ENCODE measurements at places on chromosomes 5 and 9.
A peak's percentile ranks its signal among the peaks of the same experiment; 100 is the strongest.

DNA sequence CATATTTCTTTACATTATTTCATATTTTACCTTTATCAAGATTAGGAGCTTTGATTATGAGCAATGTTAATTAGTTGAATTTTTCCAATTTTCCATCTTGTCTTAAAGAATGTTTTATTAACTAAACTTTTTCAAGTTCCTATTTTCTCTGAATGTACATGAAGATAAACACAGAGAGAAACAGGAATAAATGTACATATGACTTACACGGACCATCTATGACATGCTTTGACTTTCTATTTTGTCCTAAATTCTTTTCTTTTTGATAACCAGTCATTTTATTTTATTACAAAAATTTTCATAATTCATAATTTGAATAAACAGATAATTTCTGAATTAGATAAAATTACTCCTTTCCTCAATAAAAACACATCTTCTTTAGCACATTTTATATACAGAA, 1038.8 kb upstream of the ARRDC3 start:
- DNase-seq: no peak

DNA sequence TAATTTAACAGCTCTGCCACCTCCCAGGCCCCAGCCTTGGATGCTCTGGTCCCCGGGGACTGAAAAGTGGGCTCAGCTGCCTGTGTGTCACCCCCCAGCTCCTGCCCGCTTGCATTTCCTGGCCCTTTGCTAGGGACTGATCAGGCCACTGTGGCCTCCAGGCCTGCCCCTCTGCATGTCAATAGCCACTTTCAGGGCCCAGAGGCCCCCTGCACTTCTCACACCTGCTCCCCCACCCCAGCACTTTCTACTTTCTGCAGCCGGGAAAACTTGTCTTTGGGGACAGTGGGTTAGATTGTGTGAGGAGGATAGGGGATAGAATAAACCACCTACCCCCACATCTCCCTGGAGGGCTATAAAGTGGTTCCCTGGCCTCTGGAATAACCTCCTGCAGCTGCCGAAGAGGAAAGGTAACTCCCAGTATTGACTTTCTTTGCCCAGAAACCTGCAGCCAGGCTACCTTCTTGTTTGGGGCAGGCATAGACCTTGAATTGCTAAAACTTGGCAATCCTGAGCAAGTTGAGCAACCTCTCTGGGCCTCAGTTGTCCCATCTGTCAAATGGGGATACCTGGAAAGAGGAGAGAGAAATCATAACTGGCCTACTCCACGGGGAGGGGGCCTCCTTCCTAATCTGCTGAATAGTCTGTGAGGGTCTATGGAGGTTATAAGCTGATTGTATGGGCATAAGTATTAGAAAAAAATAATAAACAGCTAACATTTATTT, 7.8 kb downstream of the AIF1L start:
- DNase-seq: no peak

- DNase-seq: no peak
Measured at GRCh38 chr9:20112205-20112783, 323.5 kb upstream of the SLC24A2 start.

GRCh38 chr5:170625221-170626165, 121.7 kb downstream of the KCNIP1 start:
- no peak for DNase-seq

GRCh38 chr5:173065155-173065554, 9.0 kb downstream of the CREBRF start:
- DNase-seq: no peak

GRCh38 chr9:126452106-126452505, 125.5 kb downstream of the MVB12B start:
- no peak for DNase-seq

DNA sequence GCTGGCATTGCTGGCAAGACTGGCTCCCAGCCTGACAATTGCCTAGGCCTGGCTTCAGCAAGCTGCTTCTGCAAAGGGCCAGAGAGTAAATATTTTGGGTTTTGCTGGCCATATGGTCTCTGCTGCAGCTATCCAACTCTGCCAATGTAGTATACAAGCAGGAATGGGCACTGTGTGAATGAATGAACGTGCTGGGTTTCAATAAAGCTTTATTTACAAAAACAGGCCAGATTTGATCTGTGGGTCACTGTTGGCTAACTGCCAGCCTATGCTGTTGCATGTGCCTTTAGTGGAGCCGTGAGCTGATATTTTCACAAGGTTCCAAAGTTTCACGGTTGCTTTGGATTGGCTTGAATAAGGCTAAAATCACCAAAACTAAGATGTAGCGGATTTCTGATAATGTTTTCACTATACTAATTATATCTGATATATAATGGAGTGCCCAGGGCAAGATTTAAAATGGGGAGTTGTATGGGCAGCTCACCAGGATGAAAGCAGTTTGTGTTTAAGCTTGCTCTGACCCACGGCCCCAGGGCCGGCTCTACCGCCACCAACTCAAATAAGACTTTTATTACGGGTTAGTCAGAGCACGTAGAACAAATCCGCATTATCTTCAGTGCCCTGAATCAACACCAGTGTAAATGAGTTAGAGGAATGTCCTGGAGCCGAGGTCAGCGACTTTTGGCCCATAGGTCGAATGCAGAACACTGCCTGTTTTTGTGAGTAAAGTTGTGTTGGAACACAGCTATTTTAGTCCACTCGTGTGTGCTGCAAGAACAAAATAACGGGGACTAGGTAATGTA, 98.6 kb upstream of the DAP start:
- no peak for DNase-seq

DNA sequence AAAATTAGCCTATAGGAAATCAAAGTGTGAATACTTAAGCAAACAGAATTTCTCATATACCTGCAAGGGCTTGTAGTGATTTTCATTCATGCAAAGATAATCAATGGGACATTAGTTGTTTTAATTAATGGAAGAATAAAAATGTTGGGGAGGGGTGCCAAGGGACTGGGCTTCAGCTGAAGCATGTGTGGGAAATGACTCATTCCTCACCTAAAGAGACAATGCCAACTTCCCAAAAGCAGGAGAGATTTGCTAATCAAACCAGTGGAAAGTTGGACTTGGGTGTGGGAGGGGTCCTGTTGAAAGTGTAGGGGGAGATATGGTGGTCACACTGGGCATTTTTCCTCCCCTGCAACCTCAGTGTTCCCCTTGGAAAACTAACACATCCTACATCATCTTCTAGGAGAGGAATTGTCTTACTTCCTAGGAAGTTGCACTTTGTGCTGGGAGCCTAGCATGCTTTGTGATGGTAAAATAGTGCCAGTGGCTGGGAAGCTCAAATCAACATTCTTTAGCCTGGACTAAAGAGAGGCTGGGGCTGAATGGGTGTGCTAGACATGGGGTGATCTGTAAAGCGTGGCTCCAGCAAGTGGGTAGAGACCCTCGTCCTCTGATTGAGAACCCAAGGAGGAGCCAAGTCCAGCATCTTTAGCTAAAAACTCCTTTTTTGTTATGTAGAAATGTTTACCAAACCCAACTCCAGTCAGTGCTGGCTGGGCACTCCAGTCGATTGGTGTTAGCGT, 6.4 kb upstream of the LHX2 start:
- no peak for DNase-seq

DNA sequence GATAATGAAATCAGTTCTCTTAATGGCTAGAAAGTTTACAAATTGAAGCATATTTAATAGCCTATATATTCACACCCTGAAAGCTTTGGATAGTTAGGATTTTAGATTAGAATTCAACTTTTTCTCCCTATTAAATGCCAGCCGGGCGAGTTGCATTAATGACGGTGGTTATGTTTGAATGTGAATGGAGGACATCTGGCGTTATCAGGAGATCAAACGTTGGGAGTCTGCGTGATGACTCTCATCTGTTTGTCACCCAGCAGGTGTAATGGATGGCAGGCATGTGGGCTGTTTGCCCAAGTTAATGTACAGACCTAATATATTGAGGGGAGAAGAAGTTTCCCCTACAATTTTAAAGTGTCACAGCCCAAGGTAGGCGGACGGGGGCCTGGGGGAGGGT, 1227.7 kb upstream of the WWC1 start:
- no peak for DNase-seq

DNA sequence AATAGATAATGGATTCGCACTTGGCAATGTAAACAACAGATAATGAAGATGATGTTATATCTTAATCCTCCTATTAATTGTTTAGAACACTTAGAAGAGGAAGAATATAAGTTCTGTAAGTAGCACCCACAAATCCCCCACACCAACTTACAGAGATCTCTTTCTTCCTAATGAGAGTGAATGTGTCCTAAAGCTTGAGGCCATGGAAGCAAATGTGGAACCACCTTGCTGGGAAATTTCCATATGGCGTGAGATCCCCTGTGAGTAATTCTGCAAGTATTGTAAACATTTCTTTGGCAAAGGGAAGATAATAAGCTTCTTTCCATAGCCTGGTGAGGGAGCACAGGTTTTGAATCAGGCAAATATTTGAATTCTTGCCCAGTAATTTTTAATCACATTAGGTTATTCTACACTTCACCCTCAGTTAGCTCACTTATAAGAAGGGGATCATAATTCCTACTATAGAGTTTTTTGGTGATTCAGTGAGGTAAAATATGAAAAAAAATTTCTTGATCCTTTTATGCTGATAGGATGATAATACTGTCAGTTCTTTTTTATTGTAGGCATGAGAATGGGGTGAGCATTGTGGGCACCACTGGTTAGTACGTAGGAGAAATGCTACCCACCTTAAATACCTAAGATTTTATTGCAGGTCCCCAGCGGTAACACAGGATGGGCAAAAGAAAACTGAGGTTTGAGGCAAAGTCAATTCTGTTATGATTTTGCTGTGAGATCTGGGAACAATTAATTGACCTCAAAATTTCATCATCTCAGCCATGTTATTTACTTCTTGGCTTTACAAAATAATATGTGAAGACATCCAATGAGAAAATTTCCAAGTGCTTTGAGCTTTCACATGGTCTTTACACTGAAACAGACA, 574.8 kb downstream of the PSAT1 start:
- no peak for DNase-seq

DNA sequence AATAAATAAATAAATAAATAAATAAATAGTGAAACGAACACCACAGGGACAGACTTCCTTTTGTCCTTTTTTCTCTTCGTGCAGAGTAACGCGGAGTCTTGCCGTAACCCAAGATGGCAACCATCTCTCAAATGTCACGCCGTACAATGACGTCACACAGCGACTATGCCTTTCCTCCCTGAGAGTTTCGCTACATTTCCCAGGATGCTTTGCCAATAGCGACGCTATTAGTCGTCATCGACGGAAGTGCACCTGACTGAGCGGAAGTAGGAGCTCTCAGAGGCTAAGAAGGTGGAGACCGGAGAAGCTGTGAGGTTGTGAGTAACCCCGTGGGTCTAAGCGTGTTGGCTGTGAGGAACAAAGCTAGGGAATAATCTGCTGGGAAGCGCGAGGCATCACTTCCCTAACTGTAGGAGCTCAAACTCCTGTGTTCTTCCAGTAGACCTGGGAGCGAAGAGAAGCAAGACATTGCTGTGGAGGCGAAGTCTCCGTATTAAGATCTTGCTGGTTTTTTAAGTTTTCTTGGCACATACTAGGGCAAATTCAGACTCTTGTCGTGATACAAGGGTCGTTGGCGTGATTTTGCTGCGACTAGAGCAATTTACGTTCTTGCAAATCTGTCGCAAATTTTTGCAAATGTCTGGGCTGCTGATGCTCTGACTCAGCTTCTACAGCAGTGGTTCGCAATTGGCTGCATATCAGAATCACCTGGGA, at the start of gene TTC1:
Gene TTC1, plus strand, starts transcription at position 263 of the 714 bp plus-strand sequence. CDS start 1,390 bp downstream, outside the sequence.
- DNase-seq: peak; percentile 85

DNA sequence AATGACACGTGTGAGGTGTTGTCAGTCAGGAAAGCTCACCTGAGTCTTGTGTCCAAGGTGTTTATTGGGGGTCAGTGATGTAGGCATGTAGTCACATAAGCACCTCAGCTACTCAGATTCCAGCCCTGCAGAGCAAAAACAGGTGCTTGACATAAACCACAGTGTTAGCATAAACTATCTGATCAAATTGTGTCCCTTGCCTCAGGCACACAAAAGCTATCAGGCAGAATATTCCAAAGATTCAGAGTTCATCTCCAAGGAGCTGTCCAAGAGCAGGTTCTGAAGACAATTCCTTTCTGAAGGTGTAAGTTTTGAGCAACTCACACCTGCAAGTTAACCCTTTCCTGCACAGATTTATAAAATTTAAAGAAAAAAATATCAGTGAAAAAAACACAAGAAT, 102.2 kb upstream of the ITGA1 start:
- DNase-seq: no peak

DNA sequence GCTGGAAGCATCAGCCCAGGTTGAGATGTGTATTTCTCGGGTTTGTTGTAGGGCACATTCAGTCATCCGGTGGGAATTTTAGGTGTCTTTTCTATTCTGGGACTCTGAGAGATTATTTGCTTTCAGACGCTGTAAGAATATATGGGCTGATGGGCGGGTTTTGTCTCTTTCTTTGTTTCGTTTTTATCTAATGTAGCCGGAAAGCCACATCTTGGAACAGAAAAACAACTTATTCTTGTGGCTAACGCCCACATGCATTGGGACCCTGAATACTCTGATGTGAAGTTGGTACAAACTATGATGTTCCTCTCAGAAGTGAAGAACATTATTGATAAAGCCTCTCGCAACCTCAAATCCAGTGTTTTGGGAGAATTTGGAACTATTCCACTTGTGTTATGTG, 22.4 kb downstream of the SCGB3A1 start:
- no peak for DNase-seq

DNA sequence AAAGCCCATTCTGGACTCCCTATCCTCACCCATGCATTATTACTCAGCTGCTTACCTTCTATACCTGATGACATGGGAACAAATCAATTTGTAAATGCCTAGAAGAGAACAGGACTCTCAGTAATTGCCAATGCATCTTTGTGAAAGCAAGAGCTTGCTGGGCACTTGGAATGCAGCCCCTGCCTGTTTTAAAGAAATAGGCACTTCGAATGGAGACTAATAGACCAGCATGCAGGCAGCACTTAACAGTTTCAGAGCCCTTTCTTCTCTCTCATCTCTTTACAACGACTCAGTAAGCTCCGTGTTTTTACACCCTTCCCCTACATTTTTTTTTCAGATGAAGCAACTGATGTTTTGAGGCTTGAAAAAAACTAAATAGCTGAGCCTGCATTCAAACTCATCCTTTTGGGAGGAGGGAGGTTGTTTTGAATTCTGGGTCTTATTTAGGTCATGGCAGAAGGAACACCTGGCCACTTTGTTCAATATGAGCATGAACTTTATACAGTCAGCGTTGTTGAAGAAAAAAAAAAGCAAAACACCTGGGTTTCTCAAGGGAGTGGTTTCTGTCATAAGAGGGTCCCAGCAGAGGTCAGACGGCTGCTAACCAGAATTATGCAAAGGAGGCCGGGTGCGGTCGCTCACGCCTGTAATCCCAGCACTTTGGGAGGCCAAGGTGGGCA, 34.6 kb upstream of the WHRN start:
- DNase-seq: no peak

GRCh38 chr5:138942861-138943260, 67.7 kb upstream of the LRRTM2 start:
- DNase-seq: no peak

DNA sequence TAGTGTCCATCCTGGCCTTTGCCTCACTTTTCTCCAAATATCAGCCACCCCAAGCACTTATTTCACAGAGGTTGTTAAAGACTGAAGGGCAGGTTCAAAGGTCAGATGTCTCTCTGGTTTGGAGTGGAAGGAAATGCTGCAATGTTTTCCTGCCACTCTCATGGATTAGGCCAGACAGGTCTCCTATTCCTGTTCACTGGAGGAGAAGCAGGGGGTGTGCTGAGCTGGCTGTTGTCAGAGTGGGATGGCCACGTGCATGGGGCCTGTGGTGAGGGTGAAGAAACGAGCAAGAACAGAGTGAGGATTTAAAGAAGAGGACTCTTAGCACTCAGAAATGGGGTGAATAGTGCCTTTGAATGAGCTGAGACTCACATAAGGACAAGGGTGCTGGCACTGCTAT, 6.7 kb downstream of the TMEM8B start:
- DNase-seq: no peak

- peak; percentile 84 for DNase-seq
Measured at GRCh38 chr5:137743031-137743640, 7.2 kb upstream of the KLHL3 start.

GRCh38 chr5:5203451-5203850, 63.3 kb downstream of the ADAMTS16 start:
- no peak for DNase-seq

All from CD4-positive, alpha-beta T cell (primary cell).